ENCODE measurements at places on chromosomes 6 and 20.

DNA sequence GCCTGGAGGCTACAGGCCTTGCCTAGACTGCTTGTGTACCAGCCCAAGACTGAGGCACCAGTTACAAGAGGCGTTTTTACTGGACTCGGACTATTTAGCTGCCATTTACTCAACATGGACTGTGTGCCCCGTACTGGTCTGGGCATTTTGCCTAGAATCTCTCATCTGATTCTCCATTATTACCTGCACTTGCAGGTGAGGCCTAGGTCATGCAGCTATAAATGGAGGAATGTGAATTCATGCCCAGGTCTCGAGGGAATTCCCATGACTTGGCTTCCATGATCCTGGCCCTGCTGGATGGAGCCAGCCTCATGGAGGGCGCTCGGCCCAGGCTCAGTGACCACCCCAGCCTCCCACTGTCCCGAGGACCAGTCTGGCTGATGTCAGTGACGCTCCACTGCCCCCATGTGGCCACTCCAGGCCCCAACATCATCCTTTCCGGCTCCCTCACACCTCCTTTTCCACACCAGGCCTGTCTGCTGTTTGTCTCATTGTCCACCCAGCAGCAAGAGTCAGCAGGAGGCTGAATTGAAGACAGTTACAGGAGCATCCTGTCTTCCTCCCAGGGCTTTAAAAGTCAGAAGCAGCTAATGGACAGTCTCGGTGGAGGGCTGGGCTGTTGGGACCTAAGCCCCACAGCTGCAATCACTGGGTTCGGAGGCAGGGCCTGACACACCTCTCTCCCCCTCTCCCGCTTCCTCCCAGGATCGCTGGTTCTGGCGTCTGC is 8.7 kb downstream of the MMP24OS start:
- DNase-seq, result no peak

DNA sequence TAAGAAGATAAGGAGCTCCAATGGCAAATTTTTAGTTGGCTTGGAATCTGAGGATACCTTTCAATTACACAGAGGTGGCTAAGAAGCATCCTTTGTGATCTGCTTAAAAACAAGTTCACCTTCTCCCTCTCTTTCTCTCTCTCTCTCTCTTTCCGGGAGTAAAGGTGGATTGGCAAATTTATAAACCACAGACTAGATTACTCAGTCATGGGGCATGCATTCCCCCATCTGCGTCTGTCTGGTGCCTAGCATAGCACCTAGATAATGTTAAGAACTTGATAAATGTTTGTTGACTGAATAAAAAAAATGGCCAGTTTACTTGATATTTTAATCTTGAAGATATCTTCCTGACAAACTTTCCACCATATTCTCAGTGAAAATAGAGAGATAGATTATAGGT is 312.3 kb downstream of the CDC5L start:
- DNase-seq, result no peak

DNA sequence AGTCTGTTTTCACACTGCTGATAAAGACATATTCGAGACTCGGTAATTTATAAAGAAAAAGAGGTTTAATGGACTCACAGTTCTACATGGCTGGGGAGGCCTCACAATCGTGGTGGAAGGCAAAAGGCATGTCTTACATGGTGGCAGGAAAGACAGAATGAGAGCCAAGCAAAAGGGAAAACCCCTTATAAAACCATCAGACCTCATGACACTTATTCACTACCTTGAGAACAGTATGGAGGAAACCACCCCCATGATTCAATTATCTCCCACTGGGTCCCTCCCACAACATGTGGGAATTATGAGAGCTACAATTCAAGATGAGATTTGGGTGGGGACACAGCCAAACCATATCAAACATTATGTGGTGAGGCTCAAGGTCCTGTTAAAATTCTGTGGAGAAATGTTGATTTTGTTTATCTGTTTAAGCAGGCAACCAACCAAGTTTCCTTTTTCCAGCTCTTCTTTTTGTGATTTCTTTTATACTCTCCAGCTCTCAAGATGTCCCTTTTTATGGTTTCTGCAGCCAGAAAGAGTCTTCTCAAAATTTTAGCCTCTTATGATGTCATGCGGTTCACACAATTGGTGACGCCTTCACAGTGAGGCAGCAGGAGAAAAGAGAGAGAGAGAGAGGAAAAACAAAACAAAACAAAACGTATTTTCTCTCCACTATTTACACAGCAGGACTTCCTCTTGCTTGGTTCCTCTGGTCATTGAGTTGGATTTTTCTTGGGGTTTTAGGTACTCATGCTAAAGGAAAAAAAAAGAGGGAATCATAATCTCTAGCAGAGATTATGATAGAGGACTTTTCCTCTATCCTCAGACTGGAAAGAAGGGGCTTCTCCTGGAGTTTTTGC is 18.0 kb downstream of the AIG1 start:
- DNase-seq, result no peak

- no peak for DNase-seq
Observed at GRCh38 chr6:75381877-75382633, 97.5 kb upstream of the TMEM30A start.

DNA sequence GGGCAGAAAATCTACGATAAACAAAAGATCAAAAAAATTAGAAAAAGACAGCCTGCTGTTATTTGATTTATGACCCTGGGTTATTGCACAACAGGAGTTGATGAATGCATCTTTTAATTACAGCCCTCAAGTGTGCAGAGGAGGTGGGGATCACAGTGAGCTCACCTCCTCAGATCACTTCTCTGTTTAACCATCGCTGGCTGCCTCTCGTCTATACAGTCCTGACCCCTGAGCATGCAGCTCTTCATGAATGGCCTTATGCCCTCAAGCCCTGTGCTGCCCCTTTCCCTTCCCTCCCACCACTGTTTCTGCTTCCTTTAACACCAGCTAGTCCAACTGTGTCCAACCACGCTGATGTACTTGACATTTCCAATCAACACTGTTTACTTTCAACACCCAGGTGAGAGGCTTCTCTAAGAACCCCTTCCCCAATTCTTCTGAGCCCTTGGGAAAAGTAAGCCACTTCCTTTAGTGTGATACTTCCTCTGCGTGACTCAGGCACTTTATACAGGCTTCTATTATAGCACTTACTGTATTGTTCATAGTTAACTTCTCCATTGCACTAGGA is 60.6 kb upstream of the RIPOR2 start:
- no peak for DNase-seq

GRCh38 chr6:150238336-150238741 is 95.5 kb downstream of the PPP1R14C start:
- DNase-seq, result no peak
